ENCODE measurements at places on chromosomes 7 and 10. TPM values are rescaled to one million over a fixed set of nuclear protein-coding genes. Genes with fewer than 3 reads are reported as not detected.

SCIN gene
- total RNA-seq = 1.4 TPM

NPC1L1 gene
- total RNA-seq = not detected

ZNF239 gene
- total RNA-seq = not detected

TEX47 gene
- not detected for total RNA-seq

PANK1 gene
- 7.8 TPM for total RNA-seq

LIPN gene
- total RNA-seq = not detected

ANKRD2 gene
- total RNA-seq = 0.26 TPM

FEZF1 gene
- not detected for total RNA-seq

GIMAP1 gene
- 6.8 TPM for total RNA-seq

CNTNAP2 gene
- total RNA-seq = not detected

CCL24 gene
- not detected for total RNA-seq

FAM53B gene
- total RNA-seq = 45.5 TPM

LRRC4 gene
- total RNA-seq = not detected

NPFFR1 gene
- total RNA-seq = not detected

IGF2BP3 gene
- total RNA-seq = 0.84 TPM

PKD1L1 gene
- total RNA-seq = 0.19 TPM

BAMBI gene
- total RNA-seq = 1.0 TPM

CYP2E1 gene
- not detected for total RNA-seq

C10orf53 gene
- total RNA-seq = not detected

PDE1C gene
- total RNA-seq = not detected

PRPS1L1 gene
- total RNA-seq = not detected

FAM20C gene
- 0.73 TPM for total RNA-seq

SLC29A4 gene
- total RNA-seq = 0.26 TPM

NKX1-2 gene
- total RNA-seq = not detected

CLRN3 gene
- total RNA-seq = not detected

NEURL1 gene
- total RNA-seq = 2.5 TPM

CPVL gene
- total RNA-seq = 1.8 TPM

CYP2C8 gene
- not detected for total RNA-seq

BRAT1 gene
- 41.5 TPM for total RNA-seq

SERPINE1 gene
- 1.2 TPM for total RNA-seq

CREB5 gene
- total RNA-seq = not detected

RAB18 gene
- 52.3 TPM for total RNA-seq

DLD gene
- total RNA-seq = 78.2 TPM

CDHR1 gene
- 0.37 TPM for total RNA-seq

ELMO1 gene
- total RNA-seq = 101 TPM

COL13A1 gene
- total RNA-seq = not detected

ZNF783 gene
- 14.8 TPM for total RNA-seq

APBB1IP gene
- total RNA-seq = 73.2 TPM

Data from activated CD8-positive, alpha-beta memory T cell treated with anti-CD3 and anti-CD28 coated beads, Interleukin-2, amount 10 ng/mL, durations not matched to agents 7 days and 5 days (primary cell).